ENCODE measurements at places on chromosomes 1 and 21.

- DNase-seq = no peak
Measured at GRCh38 chr21:32021319-32021994, 148.6 kb downstream of the HUNK start.

- DNase-seq = no peak
Measured at GRCh38 chr1:229397762-229398161, 36.1 kb downstream of the ACTA1 start.

DNA sequence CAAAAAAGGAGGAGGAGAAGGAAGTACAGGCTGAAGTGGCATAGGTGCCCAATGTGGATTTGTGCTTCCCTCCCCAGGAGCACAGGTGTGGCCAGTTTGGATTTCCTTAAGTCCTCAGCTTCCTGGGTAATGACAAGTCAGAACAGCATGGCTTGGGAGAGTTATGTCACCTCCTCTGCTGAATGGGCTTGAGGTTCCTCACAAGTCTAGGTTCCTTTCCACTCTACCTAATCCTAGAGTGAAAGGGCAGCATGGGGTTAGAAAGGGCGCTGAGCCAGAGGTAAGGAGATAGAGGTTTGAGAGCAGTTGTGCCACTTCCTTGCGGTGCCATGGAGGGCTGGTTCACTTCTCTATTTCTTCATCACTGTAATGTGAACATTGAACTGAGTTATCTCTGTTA lies 35.5 kb upstream of the IL20 start:
- no peak for DNase-seq

- DNase-seq = no peak
Measured at GRCh38 chr1:145999321-146000024, 3.1 kb upstream of the TXNIP start.

DNA sequence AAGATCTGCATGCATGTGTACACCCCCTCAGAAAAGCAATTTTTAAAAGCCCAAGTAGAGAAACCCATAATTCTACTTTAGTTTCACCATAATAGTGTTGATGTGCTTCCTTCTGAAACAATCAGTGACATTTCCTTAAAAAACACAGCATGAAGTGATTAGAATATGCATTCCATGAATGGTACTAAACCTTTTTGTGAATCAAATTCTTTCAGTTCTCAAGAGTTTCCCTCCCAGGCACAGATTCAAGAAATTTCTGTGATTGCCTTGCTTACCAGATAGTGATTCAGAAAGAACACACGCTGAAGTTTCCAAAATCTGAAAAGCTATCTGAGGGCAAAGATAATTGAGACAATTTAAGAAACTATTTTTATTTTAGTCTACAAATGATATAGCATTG lies 136.4 kb upstream of the ADGRL2 start:
- no peak for DNase-seq

DNA sequence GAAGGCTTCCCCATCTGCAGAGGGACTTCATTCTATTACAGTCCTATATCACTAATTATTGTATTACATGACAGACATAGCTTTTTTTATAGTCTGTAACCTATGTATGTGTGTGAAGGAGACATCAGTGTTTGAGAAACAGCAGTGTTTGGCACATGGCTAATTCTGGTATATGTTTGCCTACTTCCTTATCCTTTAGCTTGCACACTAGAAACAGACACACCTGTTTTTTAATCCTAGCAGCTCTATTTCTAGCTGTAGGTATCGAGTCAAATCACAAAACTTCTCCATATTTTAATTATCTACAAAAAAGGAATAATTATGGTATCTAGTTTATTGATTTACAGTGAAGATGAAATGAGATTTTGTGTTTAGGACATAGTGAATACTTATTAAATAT lies 129.4 kb upstream of the CACYBP start:
- DNase-seq = no peak

DNA sequence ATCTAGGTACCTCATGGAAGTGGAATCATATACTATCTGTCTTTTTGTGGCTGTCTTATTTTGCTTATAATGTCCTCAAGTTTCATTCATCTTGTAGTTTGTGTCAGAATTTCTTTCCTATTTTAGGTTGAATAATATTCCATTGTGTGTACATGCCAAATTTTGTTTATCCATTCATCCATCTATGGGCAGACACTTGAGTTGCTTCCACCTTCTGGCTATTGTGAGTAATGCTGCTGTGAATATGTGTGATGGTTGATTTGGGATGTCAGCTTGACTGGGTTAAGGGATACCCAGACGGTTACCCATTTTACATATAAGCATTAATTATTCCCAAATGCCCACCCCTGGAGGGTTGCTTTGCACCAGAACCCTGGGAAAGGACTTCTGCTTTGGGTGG lies 477.5 kb downstream of the PTPRU start:
- DNase-seq = no peak

- DNase-seq = no peak
Measured at GRCh38 chr21:31720330-31720729, 11.6 kb downstream of the SCAF4 start.

DNA sequence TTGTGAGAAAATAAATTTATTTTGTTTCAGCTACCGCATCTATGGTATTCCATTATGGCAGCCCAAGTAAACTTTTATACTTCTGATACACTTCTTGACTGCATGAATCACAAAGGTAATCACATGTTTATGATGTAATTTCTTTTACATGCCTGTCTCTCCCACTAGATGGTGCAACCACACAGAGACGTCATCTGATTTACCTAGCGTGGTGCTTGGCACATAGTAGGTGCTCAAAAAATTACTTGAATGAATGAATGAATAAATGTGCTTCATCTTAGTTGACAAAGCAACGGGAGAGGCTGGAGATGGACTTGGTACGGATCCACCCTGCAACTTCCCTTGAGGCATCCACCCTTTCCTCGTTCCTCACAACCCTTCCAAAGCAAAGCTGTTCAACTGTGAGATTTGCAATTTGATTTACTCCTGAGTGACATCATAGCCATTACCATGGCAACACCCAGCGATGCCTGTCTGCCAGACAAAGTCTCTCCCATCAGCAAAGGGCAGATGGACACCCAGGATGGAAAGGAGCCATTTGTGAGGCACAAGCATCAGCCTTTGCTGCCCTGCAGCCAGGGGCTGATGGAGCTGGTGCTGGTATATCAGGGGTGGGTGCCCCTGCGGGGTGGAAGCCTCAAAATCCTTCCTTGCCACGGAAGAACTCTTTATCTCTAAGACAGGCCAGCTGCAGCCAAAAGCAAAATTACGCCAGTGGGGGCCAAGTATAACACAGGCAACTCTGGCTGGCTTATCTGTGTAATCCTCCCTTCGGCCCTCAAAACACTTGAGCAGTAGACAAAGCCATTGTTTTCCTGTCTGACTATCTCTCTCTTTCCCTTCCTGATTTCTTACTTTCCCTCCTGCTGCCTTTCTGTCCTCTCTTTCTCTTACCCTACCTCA lies 18.9 kb upstream of the VWA5B1 start:
- no peak for DNase-seq

- no peak for DNase-seq
Measured at GRCh38 chr21:45767071-45768006, 123.8 kb downstream of the PCBP3 start.

GRCh38 chr1:236471096-236471495 lies 52.7 kb upstream of the LGALS8 start:
- DNase-seq = no peak

DNA sequence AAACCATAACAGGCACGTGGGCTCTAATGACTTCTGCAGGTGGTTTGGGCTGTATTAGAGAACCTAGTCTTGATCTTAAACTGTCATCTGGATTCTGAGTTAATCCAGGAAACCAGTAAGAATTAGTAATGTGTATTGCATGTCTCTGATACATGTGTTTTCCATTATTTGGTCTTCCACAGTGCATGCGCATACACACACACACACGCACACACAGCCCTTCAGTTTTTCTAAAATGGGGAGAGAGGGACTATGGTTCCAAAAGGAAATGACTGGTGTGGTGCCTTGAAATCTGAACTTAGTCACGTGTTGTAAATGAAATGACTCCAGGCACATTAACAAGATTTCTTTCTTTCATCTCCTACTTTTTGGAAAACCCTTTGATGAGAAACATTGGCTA lies 67.6 kb downstream of the OLFML2B start:
- DNase-seq = no peak

DNA sequence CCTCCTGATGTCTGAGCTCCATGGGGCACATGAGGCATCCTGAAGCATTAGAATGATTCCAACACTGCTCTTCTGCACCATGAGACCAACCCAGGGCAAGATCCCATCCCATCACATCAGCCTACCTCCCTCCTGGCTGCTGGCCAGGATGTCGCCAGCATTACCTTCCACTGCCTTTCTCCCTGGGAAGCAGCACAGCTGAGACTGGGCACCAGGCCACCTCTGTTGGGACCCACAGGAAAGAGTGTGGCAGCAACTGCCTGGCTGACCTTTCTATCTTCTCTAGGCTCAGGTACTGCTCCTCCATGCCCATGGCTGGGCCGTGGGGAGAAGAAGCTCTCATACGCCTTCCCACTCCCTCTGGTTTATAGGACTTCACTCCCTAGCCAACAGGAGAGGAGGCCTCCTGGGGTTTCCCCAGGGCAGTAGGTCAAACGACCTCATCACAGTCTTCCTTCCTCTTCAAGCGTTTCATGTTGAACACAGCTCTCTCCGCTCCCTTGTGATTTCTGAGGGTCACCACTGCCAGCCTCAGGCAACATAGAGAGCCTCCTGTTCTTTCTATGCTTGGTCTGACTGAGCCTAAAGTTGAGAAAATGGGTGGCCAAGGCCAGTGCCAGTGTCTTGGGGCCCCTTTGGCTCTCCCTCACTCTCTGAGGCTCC lies 11.1 kb upstream of the RASSF5 start:
- no peak for DNase-seq

DNA sequence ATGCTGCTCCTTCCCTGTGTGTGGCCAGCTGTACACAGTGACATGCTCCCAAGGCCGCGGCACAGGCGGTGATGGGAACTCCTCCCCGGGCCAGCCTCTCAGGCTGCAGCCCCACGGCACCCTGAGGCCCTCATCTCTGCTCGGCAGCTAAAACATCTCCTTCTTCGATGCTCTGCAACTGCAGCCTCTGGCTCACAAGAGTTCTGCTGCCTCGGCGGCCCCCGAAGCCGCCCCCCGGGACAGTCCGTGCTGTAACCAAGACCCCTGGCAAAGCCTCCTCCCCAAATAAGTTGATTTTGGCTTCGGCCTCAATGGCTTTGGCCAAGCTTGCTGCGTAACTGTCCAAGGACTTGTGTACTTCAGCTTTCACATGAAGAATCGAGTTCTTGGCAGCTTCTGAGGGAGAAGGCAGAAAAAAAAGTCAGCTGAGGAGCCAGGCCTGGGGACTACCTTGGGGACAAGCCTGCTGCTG lies 51.3 kb downstream of the GPR161 start:
- DNase-seq = peak; percentile 60

- DNase-seq = no peak
Measured at GRCh38 chr1:241156231-241156965, 200.6 kb downstream of the RGS7 start.

- DNase-seq = no peak
Measured at GRCh38 chr1:46166521-46167462, 8.1 kb upstream of the TSPAN1 start.

DNA sequence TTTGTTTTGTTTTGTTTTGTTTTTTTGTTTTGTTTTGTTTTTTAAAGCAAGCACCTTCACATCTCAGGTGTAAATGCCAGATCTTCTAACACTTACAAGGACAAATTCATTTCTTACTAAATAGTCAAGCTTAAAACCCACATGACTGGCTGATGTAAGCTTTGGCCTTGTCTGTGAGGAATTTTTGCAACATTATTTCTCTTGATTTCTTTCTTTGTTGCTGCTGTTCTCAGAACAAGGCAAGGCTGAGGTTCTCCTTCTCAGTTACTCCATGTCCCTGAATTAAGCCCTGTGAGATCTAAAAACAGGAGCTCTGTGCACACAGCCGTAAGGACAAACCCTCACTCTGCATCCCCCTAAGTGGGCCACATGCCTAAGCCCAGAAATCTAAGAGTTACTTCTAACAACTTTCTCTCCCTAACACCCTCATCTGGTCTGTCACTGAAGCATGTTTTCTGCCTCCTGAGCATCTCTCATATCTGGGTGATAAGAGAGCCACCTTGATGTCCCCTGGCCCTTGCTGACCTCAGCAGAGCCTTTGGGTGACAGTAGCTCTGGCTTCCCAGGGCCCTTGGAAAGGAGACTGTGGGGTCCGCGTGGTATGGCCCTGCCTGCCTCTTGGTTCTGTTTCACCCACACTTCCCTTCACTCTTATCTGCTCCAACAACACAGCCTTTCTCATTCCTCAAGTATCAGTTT lies 81.2 kb upstream of the HOOK1 start:
- DNase-seq = no peak

GRCh38 chr1:45412899-45413298 lies 72.7 kb upstream of the MUTYH start:
- no peak for DNase-seq

DNA sequence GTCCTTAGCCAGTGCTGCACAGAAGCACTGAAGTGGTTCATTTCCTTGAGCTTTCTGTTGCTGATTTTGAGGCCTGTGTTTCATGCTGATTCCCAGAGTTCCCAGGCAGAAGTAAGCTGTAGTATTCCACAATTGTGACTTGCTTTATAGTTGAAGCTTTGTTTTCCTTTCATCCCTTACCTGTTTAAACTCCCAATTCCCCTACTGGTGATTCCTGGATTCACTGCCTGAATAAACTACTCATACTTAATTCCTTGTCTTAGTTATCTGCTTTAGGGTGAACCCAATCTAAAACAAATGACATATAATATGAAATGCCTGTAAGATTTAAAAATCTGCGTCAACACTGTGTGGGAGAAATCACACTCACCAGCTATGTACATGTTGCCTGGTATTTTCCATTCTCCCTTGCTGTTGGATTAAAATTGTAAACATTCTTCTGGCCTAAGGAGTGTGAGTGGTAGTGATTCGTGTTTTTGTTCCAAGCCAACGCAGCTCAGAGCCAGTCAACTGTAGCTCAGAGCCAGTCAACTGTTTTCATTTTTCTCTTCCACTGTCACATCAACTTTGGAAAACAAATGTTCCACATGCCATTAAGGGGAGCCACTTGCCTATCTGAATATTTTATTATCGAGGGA lies 879.4 kb downstream of the MRPL39 start:
- no peak for DNase-seq

GRCh38 chr1:155170806-155171205 lies 2.3 kb downstream of the KRTCAP2 start:
- no peak for DNase-seq

- no peak for DNase-seq
Measured at GRCh38 chr1:161486806-161487741, 18.2 kb upstream of the FCGR2A start.

GRCh38 chr1:115882913-115883902 lies 42.3 kb upstream of the NHLH2 start:
- DNase-seq = no peak

GRCh38 chr1:169126335-169126734 lies 19.8 kb downstream of the ATP1B1 start:
- DNase-seq = no peak

DNA sequence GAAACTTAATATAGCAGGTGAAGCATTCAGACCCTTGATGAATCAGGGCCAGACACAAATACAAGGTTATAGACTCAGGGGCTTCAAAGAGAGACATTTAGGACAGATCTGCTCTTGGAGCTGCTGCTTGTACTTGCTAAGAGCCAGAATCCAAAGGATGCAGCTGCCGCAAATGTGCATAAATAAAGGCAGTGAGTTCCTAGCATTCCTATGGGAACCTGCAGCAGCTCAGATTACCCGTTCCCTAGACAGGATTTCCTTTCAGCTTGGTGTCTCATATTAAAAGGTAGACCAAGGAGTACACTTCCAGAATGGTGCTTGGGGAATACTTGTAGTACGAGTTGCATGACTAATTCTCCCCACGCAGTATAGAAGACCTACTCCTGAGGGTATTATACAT lies 9.7 kb upstream of the LRRC53 start:
- no peak for DNase-seq
